ENCODE measurements at places on chromosomes 1 and 21.

- no peak for DNase-seq
These were observed 8.5 kb upstream of the LPGAT1 start for GRCh38 chr1:211839106-211839505.

DNA sequence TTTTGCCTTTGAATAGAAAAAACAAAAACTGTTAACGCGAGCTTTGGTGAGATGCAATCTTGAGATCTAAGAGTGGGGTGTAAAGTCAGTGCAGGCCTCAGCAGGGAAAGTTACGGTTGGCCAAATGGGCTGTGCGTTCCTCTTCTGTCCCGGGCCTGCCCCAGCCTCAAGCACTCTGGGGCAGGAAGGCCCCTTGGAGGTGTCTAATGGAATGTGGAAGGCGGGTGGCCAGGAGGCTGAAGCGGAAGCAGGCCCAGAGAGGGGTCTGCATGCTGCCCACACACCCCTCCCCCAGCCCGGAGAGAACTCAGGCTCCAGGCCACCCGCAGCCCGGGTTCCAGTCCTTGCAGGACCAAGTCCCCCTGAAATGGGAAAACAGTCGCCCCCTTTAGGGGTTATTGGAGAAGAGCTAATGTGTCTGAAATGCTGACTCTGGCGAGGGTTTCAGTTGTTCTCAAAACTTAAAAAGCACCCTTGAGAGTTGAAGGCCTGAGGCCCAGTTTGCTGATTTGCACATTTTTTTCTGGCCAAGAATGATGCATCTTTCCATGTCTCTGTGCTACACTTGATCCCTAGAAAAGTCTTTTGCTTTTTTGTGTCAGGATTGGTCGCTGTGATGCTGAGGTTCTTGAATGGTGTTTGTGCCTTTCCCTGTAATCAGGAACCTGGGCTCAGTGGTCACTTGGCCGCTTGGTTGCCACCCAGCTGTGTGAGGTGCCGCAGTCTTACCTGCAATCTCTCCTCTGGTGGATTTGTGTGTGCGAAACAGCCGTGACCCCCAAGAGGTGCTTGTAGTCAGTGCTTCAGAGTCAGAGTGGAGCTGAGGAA lies 2.0 kb downstream of the COL18A1 start:
- DNase-seq, result no peak

GRCh38 chr1:222106377-222106776 lies 364.5 kb upstream of the DUSP10 start:
- no peak for DNase-seq

DNA sequence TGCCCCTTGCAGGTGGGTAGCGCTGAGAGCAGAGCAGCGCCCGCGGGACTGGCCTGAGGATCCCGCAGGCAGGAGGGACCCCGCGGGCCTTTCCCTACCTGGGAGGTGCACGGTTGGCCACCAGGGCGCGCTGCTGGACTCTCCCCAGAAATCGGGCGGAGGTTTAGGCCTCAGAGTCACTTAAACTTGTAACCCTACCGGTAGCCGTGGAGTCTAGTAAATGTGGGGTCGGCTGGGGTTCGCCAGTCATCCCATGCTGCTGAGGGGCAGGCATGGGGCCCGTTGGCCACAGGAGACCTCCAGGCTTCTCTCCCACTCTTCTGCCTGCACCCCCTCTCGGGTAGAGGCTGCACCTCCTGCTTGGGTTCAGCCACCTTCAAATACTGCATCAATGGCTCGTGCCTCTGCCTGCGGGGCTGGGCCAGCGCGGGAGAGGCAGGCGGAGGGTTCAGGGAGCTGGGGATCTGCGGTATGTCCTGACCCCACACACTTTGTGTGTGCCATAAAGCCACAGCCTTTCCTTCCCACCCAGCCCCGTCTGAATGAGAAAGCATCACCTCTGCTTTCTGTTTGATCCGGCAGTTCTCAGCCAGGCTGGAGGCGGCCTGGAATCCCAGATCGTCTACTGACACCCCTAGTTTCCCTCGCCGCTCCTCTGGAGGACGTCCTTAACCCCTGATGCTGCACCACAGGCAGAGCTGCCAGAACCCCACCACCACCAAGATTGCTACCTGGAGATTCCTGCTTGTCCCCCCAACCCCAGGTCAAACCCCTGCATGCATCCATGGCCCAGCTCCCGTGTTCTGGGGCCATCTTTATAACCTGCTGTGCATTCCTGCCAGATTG lies 12.3 kb upstream of the GSTM4 start:
- DNase-seq, result no peak

DNA sequence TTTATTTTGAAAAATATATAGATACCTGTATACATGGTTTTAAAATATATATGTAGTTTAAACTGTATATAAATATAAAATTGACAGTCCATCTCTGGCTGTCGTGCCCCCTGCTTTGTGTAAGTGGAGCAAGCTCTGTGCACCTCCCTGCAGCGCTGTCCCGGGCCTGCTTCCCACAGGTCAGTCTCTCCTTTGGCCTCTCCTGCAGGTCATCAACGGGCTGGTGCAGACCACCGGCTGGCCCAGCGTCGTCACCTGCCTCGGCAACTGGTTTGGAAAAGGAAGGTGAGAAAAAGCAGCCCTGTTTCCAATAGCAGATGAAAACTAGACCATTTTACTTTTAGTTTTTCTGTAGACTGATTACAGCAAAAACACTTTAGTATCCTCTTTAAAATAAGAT lies 28.5 kb downstream of the SLC37A1 start:
- DNase-seq, result no peak

DNA sequence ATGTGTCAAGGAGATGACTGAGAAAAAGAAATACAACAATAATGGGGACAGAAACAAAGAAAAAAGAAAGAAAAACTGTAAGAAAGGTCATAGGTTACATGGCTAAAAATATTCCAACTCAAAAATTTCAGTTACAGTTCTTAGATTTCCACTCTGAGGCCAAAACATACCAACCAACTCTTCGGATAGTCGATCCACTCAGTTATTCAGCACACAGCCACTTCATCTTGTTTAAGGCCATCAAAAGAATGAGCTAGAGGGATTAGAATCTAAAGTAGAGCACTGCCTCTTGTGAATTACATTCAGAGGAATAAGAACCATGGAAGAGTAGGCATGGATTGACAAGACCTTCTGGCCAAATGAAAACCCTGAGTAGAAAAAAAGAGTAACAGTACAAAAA lies 277.0 kb downstream of the MRPL39 start:
- no peak for DNase-seq

GRCh38 chr1:166875302-166875733 lies 746 bp downstream of the TADA1 start:
- no peak for DNase-seq

DNA sequence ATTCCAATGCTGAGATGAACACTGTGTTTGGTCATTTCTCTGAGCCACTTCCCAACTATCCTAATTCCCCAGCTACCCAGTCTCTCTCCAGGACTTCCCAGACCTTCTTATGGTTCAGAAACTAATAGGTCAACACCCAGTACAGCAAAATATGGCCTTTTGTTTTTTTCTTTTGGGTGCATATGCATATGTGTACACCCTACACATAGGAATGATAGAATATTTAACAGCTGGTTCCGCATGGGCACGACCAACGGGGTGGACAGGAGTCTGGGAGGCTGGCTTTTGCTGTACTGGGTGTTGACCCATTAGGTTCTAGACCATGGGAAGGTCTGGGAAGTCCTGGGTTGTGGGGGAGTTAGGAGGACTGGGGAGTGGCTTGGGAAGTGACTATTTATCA lies 143.9 kb downstream of the MRPS6 start:
- DNase-seq, result no peak

DNA sequence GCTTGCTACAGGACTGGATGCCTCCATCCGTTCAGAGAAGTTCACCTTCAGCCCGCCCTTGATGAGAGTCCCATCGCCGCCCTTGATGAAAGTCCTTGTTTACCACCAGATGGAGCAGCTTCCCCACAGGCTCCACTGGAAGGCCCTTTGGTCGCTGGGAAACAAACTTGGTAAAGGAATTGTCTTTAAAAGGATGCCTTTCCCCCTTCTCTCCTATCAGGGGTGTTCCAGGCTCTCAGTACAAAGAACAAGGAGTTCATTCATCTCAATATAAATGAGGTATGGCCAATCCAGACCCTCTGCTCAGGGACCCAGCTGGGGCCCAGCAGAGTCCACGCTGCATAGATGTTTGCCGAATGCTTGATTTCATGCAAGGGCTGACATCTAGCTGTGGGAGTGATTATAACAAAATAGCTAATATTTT lies 50.8 kb downstream of the CAPN9 start:
- peak; percentile 45 for DNase-seq

- peak; percentile 43 for DNase-seq
These were observed 19.2 kb downstream of the CRCT1 start for GRCh38 chr1:152533327-152533938.

GRCh38 chr1:100461222-100461621 lies 76.7 kb upstream of the GPR88 start:
- DNase-seq, result peak; percentile 29

DNA sequence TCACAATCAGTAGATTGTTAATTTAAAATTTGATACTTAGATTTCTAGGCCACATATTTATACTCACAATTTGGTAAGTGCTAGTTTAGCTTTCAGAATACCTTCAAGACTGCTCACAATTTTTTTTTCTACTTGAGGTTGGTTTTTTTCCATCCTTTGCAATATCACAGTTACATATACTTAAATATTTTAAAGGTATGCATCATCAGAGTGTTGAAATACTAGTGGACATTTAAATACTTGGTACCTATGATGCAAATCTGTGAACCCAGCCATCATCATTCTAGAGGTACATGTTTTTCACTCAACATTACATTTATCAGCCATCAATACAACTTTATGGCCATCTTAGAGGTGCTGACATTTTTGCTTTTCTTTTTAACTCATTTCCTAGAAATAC lies 6.2 kb upstream of the LRRC40 start:
- no peak for DNase-seq

DNA sequence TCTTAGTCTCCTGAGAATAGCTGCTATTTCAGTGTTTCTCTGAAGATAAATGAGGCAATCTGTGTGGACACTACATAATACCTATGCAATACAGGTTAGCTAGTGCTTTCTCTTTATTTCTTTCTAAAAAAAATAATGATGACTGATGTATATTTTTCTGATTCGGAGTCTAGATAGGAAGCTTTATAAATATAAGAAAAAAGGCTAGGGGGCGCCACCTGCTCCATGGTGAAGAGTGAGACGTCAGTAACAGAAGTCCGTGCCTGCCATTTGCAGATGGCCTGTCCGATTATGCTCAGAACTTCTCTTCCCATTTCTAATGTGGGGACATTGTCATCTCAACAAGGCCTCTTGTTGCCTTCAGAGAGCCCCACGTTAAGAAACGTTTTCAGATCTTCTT lies 26.4 kb downstream of the QSOX1 start:
- DNase-seq, result peak; percentile 9

- DNase-seq, result peak; percentile 77
These were observed 49.5 kb upstream of the DMRTB1 start for GRCh38 chr1:53409695-53410094.

DNA sequence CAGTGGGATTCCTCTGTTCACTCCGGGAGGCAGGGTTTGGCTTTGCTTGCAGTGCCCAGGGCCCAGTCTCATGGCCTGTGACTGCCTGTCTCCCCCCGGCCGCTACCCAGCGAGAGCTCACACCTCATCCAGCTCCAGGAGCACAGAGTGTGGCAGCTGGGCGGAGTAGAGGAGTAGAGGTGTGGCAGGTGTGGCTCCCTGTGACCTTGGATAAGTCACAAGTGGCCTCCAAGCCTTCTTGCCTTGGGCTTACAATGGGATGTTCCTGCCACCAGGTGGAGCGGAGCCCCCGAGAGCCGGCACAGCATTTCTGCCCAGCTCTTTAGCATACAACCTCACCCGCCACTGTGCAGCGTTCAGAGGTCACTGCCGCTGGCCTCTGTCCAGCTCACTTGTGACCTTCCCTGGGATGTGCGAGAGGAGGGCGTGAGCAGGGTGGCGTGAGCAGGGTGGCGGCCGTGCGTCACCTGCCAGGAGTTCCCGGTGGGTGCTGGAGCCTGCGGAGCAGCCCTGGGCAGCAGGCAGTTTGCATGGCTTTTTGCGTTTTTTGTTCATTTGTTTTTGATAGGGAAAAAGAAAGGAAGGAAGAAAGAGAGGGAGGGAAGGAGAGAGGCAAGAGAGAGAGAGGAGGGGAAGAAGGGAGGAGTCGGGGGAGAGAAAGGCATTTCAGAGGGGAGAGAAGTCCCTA lies 42.4 kb downstream of the CRYAA start:
- no peak for DNase-seq

GRCh38 chr1:152251391-152251790 lies 27.4 kb upstream of the HRNR start:
- DNase-seq, result no peak

DNA sequence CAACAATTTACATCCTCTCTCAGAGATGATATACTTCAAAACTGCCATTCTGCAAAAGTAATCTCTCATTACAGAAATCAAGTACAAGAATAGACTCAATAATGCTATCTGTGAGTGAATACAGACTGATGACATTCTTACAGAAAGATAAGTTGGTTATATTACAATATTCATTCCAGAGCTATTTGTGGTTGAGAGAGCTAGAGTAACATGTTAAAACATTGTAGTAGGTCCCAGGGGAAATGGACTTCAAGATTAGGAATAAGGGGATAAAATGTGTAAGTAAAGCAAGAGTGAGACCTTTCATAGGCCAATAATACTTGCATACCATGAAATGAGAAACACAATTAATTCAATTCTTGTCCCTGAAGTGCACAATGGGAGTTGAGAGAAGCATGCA lies 1.5 kb downstream of the F13B start:
- DNase-seq, result no peak

All from NCI-H2171 treated with DMSO at 0.1 percent for 48 hours (cell line).